ENCODE measurements at places on chromosomes 12 and 14. TPM values are rescaled to one million over a fixed set of nuclear protein-coding genes. Genes with fewer than 3 reads are reported as not detected.
A peak's percentile ranks its signal among the peaks of the same experiment; 100 is the strongest.

DNA sequence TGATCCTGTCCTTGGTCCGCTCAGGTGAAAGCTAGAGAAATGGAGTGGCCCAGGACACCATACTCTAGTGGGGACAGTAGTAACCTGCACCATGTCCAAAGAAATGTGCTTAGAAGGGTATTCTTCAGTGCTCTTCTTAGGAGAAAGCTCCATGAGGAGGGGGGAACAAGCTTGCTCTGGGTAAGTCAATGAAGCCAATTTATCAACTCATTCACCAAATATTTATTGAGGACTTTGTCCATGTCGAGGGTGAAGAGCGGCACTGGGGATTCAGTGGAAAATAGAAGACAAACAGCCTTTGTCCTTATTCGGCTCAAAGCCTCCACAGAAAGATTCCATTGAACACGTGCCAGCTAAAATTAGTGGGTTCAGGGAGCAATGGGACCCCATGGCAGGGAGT lies 677.8 kb downstream of the BCL11B start:
- no peak for DNase-seq

DNA sequence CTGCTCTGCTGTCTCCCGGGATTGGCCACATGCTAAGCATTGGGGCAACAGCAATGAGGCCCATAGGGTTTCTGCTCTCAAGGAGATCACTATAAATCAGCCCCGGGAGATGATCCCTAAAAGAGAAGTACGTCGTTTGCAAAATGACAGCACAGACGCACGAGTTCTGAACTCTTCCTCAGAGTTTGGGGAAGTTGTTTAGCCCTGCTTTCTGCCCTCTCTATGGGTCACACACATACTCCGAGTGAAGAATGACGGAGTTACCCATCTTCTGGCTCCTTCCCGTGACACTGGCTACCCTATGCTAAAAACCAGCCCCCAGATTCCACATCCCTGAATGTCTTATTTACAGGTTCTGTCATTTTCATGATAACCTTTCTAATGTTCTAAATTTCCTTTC lies 258.0 kb upstream of the PLEKHG7 start:
- DNase-seq: peak; percentile 47

Gene PIWIL1
- not detected for polyA plus RNA-seq

DNA sequence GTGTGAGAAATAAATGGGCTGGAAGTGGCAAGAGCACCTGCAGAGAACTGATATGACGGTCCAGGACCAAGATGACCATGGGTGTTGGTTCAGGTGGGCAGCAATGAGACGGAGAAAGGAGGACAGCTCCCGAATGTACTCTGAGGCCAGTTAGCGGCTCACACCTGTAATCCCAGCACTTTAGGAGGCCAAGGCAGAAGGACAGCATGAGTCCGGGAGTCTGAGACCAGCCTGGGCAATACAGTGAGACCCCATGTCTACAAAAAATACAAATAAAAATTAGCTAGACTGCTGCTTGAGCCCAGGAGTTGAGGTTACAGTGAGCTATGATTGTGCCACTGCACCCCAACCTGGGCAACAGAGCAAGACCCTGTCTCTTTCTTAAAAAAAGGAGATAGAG lies 60.1 kb downstream of the FOXN3 start:
- no peak for DNase-seq

DNA sequence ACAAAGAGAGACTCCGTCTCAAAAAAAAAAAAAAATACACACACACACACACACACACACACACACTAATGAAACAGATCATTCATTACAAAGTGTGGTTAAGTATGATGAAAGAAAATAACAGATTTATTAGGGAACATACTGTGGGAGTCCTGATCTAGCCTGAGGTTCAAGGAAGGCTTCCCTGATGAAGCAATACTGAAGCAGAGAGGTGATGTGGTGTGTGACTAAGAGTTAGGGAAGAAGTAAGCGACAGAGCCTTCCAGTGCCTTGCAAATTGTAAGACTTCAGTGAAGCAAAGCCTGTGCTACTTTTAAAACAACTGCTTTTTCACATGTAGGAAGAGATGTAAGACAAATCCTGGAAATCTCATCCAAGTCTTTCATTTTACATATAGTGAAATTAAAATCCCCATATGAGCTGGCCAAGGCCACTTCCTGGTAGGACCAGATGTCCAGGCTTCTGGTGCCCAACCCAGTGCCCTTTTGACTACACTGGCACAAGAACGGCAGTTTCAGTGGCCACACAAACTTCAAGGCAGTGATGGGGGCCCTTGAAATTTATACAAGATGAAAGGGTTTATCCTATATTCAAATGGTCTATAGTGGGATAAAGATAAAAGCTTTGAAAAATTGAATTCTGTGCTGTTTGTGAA lies 86.2 kb downstream of the STON2 start:
- no peak for DNase-seq

- no peak for DNase-seq
These were observed 124.1 kb upstream of the RBM19 start for GRCh38 chr12:114090211-114090610.

Gene FBLN5
- polyA plus RNA-seq: 109 TPM

GRCh38 chr12:117485984-117486839 lies 124.8 kb upstream of the NOS1 start:
- DNase-seq: no peak

Gene CLEC4D
- polyA plus RNA-seq: 0.12 TPM

- peak; percentile 22 for DNase-seq
These were observed 27.5 kb downstream of the RIC8B start for GRCh38 chr12:106801830-106802533.

Gene PRORP
- polyA plus RNA-seq: 20.3 TPM

GRCh38 chr14:87231336-87232026 lies 761.5 kb downstream of the GALC start:
- DNase-seq: no peak

- peak; percentile 80 for DNase-seq
These were observed 5.6 kb downstream of the ZNF385A start for GRCh38 chr12:54378796-54379397.

GRCh38 chr12:2429032-2429431 lies 365.7 kb upstream of the FKBP4 start:
- no peak for DNase-seq

DNA sequence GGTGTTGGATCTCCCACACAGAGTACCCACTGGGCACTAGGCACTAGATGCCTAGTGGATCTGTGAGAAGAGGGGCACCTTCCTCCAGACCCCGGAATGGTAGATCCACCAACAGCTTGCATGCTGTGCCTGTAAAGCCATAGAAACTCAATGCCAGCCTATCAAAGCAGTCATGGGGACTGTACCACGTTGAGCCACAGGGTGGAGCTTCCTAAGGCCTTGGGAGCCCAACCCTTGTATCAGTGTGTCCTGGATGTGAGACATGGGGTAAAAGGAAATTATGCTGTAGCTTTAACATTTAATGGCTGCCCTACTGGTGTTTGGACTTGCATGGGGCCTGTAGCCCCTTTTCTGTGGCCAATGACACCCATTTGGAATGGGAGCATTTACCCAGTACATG lies 1024.9 kb downstream of the TMEM121 start:
- DNase-seq: no peak

DNA sequence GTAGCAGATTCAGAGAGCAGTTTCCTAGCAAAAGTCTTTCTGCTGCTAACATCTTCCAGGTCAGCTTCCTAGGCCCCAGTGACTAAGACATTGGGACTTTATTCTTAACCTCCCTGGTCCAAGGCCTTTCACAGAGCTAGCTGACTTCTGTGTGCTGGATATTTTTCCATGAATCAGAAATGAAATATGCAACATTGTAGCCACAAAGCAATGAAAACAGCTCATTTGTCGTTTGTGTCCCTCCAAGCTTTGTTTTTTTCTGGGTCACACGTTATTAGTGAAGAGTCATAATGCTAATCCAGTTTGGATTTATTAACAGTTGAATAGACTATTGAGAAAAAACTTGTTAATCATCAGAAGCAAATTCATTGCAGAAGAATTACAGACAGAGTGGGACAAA lies 82.4 kb downstream of the ARF6 start:
- peak; percentile 85 for DNase-seq

- DNase-seq: no peak
These were observed 160.7 kb downstream of the ETV6 start for GRCh38 chr12:11810206-11810545.

Gene PIK3C2G
- 0.26 TPM for polyA plus RNA-seq

Gene GPR65
- 0.71 TPM for polyA plus RNA-seq

Data from muscle of back (tissue), 13 donors.